Hippocampal formation (tissue), 2 donors: ENCODE measurements at places on chromosomes 2 and 18.

GRCh38 chr18:79191956-79192355 is 122.8 kb downstream of the ATP9B start:
- DNase-seq: no peak

DNA sequence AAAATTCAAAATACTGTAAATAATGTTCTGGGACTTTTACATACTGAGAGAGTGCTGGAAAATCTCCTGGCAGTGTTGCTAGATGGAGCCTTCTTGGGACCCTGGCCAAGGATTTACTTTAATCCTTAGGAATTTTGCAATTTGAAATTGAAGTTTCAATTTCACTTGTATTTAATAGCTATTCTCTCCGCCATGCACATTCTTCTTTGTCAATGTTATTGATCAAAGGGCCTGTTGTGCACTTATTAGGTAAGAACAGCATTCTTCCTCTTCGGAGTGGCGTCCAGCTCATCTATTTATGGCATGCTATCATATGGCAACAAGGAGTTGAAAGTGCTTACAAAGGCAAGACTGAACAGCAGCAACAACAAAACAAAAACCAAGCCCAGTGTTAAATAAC is 40.1 kb upstream of the SOS1 start:
- no peak for DNase-seq

DNA sequence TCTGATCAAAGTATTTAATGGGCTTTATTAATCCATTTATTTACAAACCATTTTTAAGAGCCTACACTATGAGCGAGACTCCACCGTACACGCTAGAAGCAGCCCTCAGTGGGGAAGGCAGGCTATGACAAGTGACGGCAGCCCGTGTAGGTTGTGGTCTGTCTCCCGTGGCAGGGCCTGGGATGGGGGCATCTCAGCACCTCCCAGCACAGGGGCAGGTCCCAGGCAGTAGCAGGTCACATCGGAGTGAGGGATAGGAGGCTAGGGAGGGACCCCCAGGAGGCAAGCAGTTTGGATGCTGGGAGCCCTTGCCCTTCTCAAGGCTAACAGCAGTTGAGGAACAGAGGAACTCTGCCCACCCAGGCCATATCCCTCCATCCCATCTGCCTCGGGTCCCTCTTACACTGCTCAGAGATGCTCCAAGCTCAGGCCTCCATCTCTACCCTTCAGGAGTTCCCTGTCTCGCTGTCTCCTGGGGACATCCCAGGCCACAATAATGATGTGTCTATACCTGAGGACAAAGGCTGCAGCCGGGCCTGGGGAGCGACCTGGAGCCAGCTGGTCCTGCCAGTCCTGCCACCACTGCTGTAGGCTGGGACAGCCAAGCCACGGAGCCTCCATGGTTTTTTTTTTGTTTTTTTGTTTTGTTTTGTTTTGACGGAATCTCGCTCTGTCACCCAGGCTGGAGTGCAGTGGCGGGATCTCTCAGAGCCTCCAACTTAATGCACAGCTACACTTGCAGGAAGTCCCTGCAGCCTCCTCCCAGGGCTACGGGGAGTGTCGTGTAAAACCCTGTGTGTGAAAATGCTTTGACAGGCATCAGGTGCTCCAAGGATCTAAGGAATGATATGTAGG is 92.0 kb downstream of the NDUFA10 start:
- no peak for DNase-seq

DNA sequence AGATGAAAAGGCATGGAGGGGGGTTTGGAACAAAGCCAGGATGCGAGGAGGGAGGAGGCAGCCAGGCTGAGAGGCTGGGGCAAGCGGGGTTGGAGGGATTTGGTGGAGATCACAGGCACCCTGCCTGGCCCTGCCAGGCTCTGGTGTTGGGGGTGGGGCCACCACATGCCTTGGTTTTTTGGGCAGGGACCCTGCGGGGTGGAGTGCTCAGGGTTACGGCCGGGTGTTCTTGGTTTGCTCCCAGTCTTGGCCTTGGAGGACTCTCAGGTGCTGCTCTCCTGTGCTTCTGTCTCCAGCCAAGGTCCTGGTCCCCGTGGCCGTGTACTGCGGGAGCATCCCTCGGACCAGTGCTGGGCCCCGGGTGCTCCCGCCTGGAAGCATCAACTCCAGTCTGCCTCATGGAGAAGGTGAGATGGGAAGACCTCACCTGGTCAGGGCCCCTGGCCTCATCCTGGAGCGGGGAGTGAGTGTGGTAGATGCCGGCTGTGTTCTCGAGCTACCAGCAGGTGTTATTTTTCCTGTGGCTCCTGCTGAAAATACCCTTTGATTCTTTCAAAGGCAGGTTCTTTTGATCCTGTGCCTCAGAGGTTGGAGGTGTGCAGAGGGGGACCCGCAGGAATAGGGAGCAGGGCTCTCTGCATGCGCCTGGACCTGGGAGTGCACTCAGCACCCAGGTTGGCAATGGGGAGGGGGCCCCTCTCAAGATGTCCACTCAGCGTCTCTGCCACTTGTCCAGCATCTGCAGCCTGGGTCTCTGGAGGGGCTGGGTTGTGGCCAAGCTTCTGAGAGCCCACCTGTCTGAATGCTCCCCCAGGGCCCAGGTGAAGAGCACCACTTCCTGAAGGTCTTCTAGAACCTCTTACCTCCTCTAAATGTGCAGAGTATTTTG is 17.0 kb downstream of the TOGARAM2 start:
- DNase-seq: no peak

- no peak for DNase-seq
Observed at GRCh38 chr18:46343931-46344372, 239.8 kb downstream of the HAUS1 start.

- DNase-seq: no peak
Observed at GRCh38 chr2:187580462-187581124, 26.4 kb upstream of the TFPI start.

- DNase-seq: no peak
Observed at GRCh38 chr2:120871016-120871635, 135.5 kb downstream of the GLI2 start.

DNA sequence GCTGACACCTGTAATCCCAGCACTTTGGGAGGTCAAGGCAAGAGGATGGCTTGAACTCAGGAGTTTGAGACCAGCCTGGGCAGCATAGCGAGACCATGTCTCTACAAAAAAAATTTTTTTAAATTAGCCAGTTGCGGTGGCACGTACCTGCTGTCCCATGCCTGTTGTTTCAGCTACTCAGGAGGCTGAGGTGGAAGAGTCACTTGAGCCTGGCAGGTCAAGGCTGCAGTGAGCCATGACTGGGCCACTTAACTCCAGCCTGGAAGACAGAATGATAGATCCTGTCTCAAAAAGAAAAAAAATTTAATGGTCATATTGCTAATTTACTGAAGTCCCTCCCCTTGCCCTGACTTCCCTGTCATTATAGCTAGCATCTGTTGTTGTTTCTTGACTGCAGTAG is 112.6 kb downstream of the ARHGAP28 start:
- no peak for DNase-seq

- no peak for DNase-seq
Observed at GRCh38 chr2:9738535-9739496, 104.5 kb upstream of the TAF1B start.

DNA sequence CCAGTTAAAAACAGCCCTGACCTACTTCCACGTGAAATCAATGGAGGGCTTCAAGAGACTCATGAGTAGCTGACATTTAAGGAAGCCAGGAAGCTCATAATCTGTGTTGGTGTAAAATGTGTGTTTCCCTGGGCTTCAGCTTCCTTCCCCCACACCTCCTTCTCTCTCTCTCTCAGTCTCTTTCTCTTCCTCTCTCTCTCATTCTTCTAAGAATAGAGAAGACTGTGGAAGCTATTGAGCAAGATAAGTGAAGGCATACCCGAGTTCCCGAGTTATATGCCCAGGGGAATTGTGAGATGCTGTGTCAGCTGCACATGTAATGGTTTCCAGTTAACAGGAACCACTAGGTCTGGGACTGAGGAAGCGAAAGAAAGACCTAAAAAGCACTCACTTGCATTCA is 199.4 kb downstream of the NYAP2 start:
- DNase-seq: no peak

- no peak for DNase-seq
Observed at GRCh38 chr2:161681046-161681445, 56.8 kb downstream of the SLC4A10 start.

DNA sequence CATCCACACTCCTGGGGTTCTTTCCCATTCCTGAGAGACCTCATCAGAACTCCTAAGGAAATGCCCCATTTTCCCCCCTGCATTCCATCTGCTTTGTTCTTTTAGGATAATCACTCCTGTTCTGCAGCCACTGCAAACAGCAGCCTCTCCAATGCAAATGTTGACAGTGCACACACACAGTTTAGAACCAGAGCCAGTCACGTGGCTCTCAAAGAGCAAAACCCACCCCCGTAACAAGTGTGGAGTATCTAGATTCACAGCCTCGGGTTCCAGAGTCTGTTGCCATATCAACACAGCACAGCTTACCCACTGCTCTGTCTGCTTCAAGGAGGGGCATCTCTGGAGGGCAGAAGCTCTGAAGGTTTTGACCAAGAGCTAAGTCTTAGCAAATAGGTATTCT is 180.0 kb downstream of the NAPG start:
- DNase-seq: no peak

DNA sequence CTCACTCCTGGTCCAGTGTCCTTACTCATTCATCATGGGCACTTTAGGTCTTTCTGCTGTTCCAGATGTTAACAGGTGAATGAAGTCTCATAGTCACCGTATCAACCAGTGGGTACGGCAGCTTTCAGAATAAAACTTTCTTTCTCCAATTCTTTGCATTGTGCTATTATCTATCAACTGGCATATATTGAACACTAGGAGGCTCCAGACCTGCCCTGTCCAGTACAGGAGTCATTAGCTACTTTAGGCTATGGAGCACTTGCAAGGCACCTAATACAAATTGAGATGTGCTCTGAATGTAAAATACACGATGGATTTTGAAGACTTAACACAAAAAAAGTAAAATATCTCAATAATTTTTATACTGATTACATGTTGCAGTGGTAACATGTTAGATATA is 43.2 kb upstream of the NEB start:
- no peak for DNase-seq

- DNase-seq: no peak
Observed at GRCh38 chr18:48662011-48662661, 123.3 kb downstream of the CTIF start.

GRCh38 chr2:240999873-241000541 is 1.6 kb downstream of the SNED1 start:
- no peak for DNase-seq

DNA sequence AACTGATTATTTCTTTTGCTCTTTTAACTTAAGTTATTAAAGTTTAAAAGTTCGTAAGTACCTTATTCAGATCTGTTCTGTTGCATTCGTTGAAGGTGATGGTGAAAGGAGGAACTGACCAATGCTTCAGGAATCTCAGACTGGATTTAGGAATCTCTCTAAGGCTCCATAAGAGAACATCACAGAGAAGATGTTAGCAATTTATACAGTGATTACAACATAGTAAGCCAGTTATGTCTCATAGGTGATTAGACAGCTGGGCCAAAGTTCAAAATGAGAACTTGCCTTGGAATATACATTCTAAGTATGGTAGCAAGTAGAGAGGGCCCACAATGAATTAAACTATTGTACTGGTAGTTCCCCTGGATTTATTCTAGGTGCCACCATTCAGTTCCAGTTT is 3.2 kb downstream of the MARS2 start:
- DNase-seq: no peak

- DNase-seq: no peak
Observed at GRCh38 chr2:235094457-235094856, 142.6 kb downstream of the SH3BP4 start.

DNA sequence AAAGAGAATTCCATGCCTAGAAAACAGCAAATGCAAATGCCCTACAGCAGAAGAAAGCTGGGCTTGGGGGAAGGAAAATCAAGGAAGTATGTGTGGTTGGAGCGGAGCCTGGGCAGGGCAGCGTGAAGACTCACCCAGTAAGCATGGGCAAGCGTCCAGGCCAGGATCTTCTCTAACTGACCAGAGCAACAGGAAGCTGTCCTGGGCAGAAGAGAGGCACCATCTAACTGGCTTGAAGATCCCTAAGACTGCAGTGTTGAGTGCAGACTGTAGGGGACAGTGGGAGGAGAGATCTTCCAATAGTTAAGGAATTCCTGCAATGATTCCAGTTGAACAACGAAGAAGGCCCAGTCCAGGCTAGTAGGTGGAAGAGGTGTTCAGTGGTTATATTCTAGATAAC is 57.9 kb downstream of the NXPH2 start:
- no peak for DNase-seq

DNA sequence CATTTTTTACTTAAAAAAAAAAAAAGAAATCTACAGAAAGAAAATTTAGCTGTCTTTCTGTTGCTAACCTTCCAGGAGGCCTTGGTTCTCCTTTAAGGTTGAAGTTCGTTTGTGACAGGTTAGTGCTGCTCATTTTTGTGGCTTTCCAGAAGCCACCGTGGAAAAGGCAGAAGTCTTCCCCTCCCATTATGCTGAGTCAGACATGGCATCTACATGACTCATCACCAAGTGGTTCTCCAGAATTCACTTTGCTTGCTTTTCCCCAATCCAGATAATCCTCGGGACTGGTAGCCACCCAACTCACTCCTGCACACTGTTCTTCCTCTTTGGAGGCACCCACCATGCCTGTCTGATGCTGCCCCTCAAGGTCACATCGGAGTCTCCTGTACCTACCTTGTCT is 228.7 kb downstream of the PIK3C3 start:
- DNase-seq: no peak

DNA sequence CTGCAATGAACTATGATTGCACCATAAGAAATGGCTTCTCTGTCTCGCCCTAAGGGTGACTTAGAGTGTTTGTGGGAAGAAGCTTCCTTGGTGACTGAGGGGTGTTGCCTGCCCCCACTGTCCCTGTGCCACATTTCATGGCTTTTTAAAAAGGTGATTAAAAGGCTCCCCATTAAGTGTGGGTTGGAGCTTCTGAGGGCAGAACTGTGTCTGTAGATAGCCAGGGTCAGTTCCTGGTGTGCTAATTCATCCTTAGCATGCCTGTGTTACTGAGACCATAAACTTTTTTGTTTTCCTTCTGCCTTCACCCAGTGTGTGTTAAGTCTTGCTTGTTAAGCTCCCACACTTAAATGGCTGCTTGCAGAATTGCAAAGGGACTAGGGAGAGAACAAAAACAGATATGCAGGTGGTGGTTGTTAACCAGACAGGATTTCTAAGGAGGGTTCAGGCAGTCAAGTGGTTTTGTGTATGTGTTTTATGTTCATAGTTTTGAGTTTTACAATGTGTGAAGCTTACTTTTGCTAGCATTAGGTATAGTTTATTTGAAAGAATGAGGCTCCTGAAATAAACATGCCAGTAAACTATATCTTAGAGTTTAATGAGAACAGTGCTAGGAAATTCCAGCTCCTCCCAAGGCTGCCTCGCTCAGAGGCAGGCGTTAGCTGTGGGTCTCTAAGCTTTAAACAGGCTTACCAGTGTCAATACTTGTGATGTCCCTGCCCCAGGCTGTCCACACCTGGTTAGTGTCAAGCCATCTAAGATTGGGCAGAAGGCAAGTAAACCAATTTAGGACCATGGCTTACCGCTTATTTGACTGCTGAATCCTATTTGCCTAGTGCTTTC is 14.5 kb downstream of the CERS6 start:
- DNase-seq: no peak

- no peak for DNase-seq
Observed at GRCh38 chr18:13268158-13269012, 49.8 kb downstream of the LDLRAD4 start.

GRCh38 chr2:39571111-39571731 is 94.5 kb upstream of the TMEM178A start:
- no peak for DNase-seq
